SW480 (cell line): ENCODE measurements at places on chromosomes 7 and 10.

GRCh38 chr10:25842146-25842545 lies 91.9 kb upstream of the MYO3A start:
- DNase-seq: no peak

GRCh38 chr10:125953778-125954385 lies 57.5 kb downstream of the FANK1 start:
- DNase-seq: no peak

DNA sequence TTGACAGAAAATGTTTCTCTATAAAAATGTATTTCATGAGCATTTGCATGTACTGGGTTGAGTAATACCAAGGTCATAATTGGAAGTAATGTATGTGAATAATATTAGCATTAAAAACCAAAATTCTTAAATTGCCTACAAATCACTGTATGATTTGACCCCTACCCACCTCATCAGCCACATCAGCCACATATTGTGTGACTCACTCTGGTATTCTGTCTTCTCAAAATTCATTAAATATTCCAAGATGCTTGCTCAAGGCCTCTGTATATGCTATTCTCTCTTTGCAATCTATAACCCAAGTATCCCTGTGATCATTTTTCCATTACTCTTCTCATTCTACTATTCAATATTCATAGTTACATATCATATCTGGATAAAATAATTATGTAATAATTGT lies 21.4 kb downstream of the POT1 start:
- no peak for DNase-seq

- no peak for DNase-seq
These were observed 668.4 kb upstream of the NRP1 start for GRCh38 chr10:34002896-34003295.

- no peak for DNase-seq
These were observed 3.1 kb downstream of the SLK start for GRCh38 chr10:103969857-103970627.

- DNase-seq: no peak
These were observed 18.3 kb downstream of the GTPBP4 start for GRCh38 chr10:1006573-1006972.

DNA sequence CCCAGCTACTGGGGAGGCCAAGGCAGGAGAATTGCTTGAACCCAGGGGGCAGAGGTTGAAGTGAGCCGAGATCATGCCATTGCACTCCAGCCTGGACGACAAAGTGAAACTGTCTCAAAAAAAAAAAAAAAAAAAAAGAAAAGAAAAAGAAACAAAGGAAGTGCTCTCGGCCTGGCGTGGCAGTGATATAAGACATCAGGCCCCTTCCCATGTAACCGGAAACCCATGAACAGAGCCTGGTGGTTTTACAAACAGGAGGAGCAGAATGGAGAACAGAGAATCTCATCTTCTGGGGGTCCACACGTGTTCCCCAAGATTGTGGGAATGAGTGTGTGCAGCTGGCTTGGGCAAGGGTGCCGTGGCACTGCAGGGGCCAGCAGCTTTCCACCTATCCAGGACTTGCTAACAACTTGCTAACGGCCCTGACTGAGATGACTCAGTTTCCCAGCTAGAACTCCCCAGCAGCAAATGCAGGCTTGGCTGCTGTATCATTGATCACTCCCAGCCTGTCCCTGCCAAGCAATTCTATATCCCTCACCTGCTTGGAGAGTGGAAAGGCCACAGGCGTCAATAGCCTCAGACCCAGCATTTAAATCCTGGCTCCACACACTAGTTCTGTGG lies 103.0 kb downstream of the COL26A1 start:
- DNase-seq: no peak

GRCh38 chr7:73341877-73342276 lies 13.9 kb downstream of the FKBP6 start:
- peak; percentile 64 for DNase-seq

- peak; percentile 96 for DNase-seq
These were observed 23.0 kb upstream of the SVIL start for GRCh38 chr10:29657719-29658274.

GRCh38 chr7:103704701-103705100 lies 258.7 kb upstream of the SLC26A5 start:
- DNase-seq: no peak
